CD4-positive, alpha-beta T cell (primary cell): ENCODE measurements at places on chromosomes 5 and 9. TPM values are rescaled to one million over a fixed set of nuclear protein-coding genes. Genes with fewer than 3 reads are reported as not detected.

The FOXI1 gene
- 0.28 TPM for total RNA-seq

The SPINK9 gene
- total RNA-seq, result not detected

The CCNB1 gene
- 1.4 TPM for total RNA-seq

The ZFP2 gene
- total RNA-seq, result 0.49 TPM

The SLC45A2 gene
- total RNA-seq, result not detected

The GLDC gene
- total RNA-seq, result not detected

The DAB2IP gene
- not detected for total RNA-seq

The CSF1R gene
- 0.45 TPM for total RNA-seq

The SLC28A3 gene
- total RNA-seq, result not detected

The TAF1L gene
- 0.06 TPM for total RNA-seq
